ENCODE measurements at places on chromosomes 13 and 19. TPM values are rescaled to one million over a fixed set of nuclear protein-coding genes. Genes with fewer than 3 reads are reported as not detected.

Gene ATP8B3
- 0.37 TPM for total RNA-seq

Gene SOX1
- total RNA-seq, result 0.10 TPM

Gene EXOC3L2
- total RNA-seq, result not detected

Gene SLC25A41
- total RNA-seq, result not detected

Gene ZNF792
- 2.4 TPM for total RNA-seq

Gene ATP4A
- total RNA-seq, result not detected

Gene KXD1
- 129 TPM for total RNA-seq

Gene TSHZ3
- total RNA-seq, result 0.25 TPM

Gene C5AR2
- not detected for total RNA-seq

Gene FUT6
- total RNA-seq, result not detected

Gene INSR
- 1.3 TPM for total RNA-seq

Gene KIR2DL4
- total RNA-seq, result not detected

Gene LRRC25
- total RNA-seq, result not detected

Gene ZNF530
- 4.7 TPM for total RNA-seq

Gene UPF1
- 116 TPM for total RNA-seq

Gene GSX1
- not detected for total RNA-seq

Gene PPP6R1
- 256 TPM for total RNA-seq

Gene PRR19
- 1.3 TPM for total RNA-seq

Gene PTH2
- total RNA-seq, result not detected

Gene CD70
- 4.6 TPM for total RNA-seq

Gene WDR88
- not detected for total RNA-seq

Gene CEBPA
- total RNA-seq, result 1.5 TPM

Gene DIRAS1
- total RNA-seq, result 0.20 TPM

Gene LINGO3
- not detected for total RNA-seq

Gene LILRB3
- total RNA-seq, result not detected

Gene MYBPC2
- 0.08 TPM for total RNA-seq

Gene ZNF345
- 2.5 TPM for total RNA-seq

Gene CTXN1
- 0.95 TPM for total RNA-seq

Gene ZNF93
- total RNA-seq, result 2.7 TPM

Gene ZNF730
- 0.58 TPM for total RNA-seq

Gene RASA3
- 26.6 TPM for total RNA-seq

Gene CADM4
- total RNA-seq, result 0.63 TPM

Gene COL5A3
- 2.8 TPM for total RNA-seq

Gene SRRM5
- 0.87 TPM for total RNA-seq

Gene AMER2
- not detected for total RNA-seq
